ENCODE measurements at places on chromosomes 3 and 15.

GRCh38 chr3:194339840-194340239, 11.3 kb downstream of the CPN2 start:
- no peaks in the 10 kb centered on the region for H3K27me3 ChIP-seq
- H3K27ac ChIP-seq, result no peak overlapping the region
- no peaks in the 10 kb centered on the region for H3K36me3 ChIP-seq
- no peak for DNase-seq
- H3K4me3 ChIP-seq, result no peak overlapping the region
- H3K4me1 ChIP-seq, result no peaks in the 10 kb centered on the region

DNA sequence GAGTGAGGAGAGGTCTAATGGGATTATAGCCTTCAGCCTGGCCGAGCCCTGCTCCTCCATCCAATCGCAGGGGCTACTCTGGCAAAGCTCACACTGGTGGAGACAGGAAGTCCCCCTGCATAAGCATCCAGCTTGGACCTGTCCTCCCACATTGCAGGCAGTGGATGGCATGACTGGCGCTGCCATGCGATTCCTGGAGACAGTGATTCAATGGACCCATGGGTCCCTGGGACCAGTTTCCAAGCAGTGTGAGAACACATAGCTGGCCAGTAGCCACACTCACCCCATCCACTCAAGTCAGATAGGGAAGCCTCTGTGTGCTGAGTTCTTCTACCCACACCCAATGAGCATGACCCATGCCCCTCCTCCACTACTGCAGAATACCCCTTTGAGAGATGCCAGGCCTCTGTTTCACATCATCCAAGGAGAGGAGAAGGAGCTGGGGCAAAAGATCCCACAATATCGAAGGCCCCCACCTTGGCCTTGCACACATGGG, 18.1 kb upstream of the POC1A start:
- H3K4me1 ChIP-seq, result no peaks in the 10 kb centered on the region
- no peaks in the 10 kb centered on the region for H3K27me3 ChIP-seq

GRCh38 chr3:73885862-73886261, 261.1 kb upstream of the PDZRN3 start:
- H3K4me3 ChIP-seq, result no peak overlapping the region
- no peaks in the 10 kb centered on the region for H3K27me3 ChIP-seq
- no peak for DNase-seq
- no peak overlapping the region for H3K27ac ChIP-seq
- no peaks in the 10 kb centered on the region for H3K36me3 ChIP-seq
- no peaks in the 10 kb centered on the region for H3K4me1 ChIP-seq

DNA sequence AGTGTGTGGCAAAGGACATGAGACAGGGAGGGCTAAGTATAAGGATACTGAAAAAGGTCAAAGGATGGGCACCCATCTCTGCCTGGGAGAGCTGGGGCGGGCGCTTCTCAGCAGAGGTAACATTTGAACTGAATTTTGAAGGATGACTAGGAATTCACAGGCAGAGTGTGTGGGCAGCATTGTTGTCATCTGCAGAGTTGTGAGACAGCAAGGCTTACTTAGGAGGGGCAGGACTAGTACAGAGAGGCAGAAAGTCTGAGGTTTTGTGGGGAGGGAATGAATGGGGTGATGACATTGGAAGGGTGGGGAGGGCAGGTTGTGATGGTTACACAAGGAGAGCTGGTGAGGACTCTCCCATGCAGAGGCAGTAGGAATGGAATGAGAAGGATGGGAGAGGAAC, 84.1 kb upstream of the PRR23C start:
- DNase-seq, result no peak
- no peaks in the 10 kb centered on the region for H3K4me1 ChIP-seq
- no peaks in the 10 kb centered on the region for H3K36me3 ChIP-seq

- no peaks in the 10 kb centered on the region for H3K27me3 ChIP-seq
- H3K36me3 ChIP-seq, result peaks cover 27% of the 10 kb centered on the region
- H3K4me3 ChIP-seq, result peak overlapping the region; percentile 92
- no peak for DNase-seq
Observed at GRCh38 chr3:49410846-49411534, 786 bp downstream of the RHOA start.

GRCh38 chr15:41557673-41558399, 1.2 kb upstream of the TYRO3 start:
- H3K4me1 ChIP-seq, result peaks cover 39% of the 10 kb centered on the region
- no peaks in the 10 kb centered on the region for H3K27me3 ChIP-seq
- peak; percentile 87 for DNase-seq
- peak overlapping the region; percentile 91 for H3K27ac ChIP-seq
- H3K36me3 ChIP-seq, result peaks cover 16% of the 10 kb centered on the region

DNA sequence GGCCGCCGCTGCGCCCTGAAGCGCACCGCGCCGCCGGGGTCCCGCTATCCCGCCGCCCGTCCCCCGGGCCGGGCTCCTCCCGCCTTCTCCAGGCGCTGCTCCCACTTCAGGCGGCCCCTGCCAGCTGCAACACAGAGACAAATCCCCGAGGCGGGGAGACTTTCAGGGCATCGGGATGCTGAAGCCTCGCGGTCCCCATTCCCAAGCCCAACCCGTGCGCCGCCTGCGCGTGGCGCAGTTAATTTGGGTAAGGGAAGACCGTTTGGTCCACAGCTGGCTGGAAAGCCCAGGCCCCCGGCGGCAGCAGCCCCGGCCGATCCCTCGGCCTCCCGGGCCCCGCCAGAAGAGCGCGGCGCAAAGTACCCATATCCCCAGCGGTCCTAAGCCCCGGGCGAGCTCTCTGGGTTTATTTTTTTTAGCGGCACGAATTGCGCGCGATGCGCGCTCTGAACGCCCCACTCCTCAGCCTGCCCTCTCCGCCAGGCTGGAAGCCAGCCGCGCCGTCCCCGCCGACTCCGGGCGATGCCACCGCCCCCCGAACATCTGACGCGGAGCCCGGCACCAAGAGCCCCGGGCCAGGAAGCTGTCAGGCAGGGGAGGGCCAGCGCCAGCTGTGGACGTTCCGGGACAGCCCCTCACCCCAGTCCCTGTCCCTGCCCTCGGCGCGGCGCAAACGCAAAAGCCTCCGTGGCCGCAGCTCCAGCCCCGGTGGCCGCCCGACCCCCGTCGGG, 517 bp downstream of the FBN1 start:
- peak overlapping the region; percentile 63 for H3K4me3 ChIP-seq
- H3K4me1 ChIP-seq, result peaks cover 30% of the 10 kb centered on the region
- no peak overlapping the region for H3K27ac ChIP-seq
- no peaks in the 10 kb centered on the region for H3K36me3 ChIP-seq

DNA sequence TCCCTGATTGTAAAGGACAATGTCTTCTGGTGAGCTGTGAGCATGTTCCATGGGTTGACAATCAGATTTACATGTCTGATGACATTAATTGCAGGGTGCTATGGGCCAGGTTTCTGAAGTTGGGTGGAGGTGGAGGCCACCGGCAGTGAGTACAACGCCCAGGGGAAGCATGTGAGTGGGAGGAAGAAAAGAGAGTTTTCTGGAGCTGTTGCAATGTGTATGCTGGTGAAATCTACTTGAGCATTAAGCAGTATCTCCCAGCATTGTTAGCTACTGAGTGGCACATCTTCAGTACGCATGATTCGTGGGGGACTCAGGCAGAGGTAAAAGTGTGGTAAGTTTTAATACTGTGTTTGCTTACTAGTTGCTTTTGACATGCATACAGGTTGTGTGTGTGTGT, 26.6 kb downstream of the TMEM45A start:
- H3K4me1 ChIP-seq, result no peaks in the 10 kb centered on the region
- no peaks in the 10 kb centered on the region for H3K27me3 ChIP-seq

GRCh38 chr15:60894347-60894746, 334.8 kb downstream of the RORA start:
- H3K27ac ChIP-seq, result no peak overlapping the region
- no peaks in the 10 kb centered on the region for H3K4me1 ChIP-seq

DNA sequence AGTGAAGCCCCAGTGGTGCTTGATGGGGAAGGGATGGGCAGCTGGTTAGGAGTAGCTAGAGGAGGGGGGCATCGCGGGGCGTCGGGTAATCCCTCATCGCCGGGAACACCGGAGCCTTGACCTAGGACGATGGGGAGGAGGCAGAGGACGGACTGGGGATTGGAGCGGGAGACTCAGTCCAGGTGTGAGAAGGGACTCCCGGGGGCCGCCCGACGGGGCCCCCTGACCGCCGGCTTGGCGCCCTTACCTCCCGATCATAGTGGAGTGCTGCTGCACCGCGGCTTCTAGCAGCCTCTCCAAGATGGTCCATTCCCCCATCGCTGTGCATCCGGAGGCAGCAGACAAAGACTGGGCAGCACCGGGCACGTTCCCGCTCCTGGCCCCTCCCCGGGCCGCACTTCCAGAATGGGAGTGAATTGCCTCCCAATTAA, 612 bp downstream of the GJD2 start:
- no peaks in the 10 kb centered on the region for H3K4me1 ChIP-seq
- no peaks in the 10 kb centered on the region for H3K27me3 ChIP-seq
- no peak overlapping the region for H3K4me3 ChIP-seq
- H3K27ac ChIP-seq, result no peak overlapping the region

GRCh38 chr3:46114323-46114988, 87.2 kb upstream of the XCR1 start:
- no peak for DNase-seq
- H3K4me3 ChIP-seq, result no peak overlapping the region
- H3K27ac ChIP-seq, result no peak overlapping the region
- peaks cover 7% of the 10 kb centered on the region for H3K4me1 ChIP-seq

- no peaks in the 10 kb centered on the region for H3K27me3 ChIP-seq
- peaks cover 13% of the 10 kb centered on the region for H3K4me1 ChIP-seq
- no peaks in the 10 kb centered on the region for H3K36me3 ChIP-seq
- H3K4me3 ChIP-seq, result no peak overlapping the region
- no peak overlapping the region for H3K27ac ChIP-seq
- no peak for DNase-seq
Observed at GRCh38 chr3:30933478-30934207, 39.2 kb upstream of the GADL1 start.

DNA sequence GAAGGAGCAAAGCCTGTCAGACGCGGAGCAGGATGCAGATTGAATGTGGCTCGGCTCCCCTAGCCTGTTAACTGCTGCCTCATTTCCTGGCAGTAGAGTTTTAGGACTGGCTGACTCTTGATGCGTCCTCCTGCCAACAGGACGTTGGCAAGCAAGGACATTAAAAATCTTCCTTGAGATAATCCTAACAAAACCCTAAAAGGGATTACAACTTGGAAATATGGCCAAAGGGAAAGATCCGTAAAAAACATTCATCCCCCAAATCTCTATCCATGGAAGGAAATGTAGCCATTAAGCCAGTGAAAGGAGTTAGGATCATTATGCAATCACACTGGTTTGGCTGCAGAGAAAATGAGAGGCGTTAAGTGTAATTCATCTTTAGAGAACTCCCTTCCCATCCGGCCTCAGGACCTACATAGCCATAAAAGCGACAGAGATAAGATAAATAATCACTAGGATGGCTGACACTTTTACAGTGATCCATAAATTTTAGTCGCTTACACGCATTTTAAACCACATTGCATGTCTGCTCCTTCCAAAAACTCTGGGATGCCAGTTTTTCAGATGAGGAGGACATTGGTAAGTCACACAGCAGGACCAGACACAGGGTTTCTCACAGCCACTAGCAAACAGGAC, 44.5 kb upstream of the C3orf80 start:
- H3K27me3 ChIP-seq, result no peaks in the 10 kb centered on the region
- H3K36me3 ChIP-seq, result no peaks in the 10 kb centered on the region
- no peak overlapping the region for H3K4me3 ChIP-seq
- H3K4me1 ChIP-seq, result no peaks in the 10 kb centered on the region

DNA sequence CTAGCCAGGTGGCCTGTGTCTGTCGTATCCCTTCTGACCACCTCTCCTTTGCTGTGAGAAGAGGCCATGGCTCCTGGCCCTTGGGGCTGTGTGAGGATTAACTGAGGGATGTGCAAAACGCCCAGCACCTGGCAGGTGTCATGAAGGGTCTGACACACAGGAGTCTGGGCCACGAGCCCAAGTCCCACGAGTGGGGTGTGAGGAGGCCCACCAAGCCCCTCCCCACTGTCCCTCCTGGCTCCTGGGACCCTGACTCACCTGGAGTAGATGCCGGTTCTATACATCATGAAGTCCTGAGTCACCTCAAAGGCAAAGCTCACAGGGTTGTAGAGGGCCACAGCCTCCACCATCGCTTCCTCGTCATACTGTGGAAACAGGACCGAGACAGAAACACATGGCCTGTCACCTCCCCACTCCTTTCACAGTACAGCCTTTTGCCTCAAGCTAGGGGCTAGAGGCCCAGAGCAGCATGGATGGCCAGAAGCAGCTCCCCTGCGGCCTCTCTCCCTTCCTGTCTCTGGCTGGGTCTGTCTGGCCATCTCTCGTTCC, 19.7 kb downstream of the CTSH start:
- DNase-seq, result no peak
- H3K27ac ChIP-seq, result no peak overlapping the region
- no peaks in the 10 kb centered on the region for H3K27me3 ChIP-seq
- H3K36me3 ChIP-seq, result peaks cover 31% of the 10 kb centered on the region
- no peaks in the 10 kb centered on the region for H3K4me1 ChIP-seq
- no peak overlapping the region for H3K4me3 ChIP-seq

GRCh38 chr3:47475029-47475569, 642 bp downstream of the SCAP start:
- peaks cover 29% of the 10 kb centered on the region for H3K4me1 ChIP-seq
- peak overlapping the region; percentile 44 for H3K27ac ChIP-seq
- peak overlapping the region; percentile 92 for H3K4me3 ChIP-seq
- H3K36me3 ChIP-seq, result no peaks in the 10 kb centered on the region
- DNase-seq, result peak; percentile 12

DNA sequence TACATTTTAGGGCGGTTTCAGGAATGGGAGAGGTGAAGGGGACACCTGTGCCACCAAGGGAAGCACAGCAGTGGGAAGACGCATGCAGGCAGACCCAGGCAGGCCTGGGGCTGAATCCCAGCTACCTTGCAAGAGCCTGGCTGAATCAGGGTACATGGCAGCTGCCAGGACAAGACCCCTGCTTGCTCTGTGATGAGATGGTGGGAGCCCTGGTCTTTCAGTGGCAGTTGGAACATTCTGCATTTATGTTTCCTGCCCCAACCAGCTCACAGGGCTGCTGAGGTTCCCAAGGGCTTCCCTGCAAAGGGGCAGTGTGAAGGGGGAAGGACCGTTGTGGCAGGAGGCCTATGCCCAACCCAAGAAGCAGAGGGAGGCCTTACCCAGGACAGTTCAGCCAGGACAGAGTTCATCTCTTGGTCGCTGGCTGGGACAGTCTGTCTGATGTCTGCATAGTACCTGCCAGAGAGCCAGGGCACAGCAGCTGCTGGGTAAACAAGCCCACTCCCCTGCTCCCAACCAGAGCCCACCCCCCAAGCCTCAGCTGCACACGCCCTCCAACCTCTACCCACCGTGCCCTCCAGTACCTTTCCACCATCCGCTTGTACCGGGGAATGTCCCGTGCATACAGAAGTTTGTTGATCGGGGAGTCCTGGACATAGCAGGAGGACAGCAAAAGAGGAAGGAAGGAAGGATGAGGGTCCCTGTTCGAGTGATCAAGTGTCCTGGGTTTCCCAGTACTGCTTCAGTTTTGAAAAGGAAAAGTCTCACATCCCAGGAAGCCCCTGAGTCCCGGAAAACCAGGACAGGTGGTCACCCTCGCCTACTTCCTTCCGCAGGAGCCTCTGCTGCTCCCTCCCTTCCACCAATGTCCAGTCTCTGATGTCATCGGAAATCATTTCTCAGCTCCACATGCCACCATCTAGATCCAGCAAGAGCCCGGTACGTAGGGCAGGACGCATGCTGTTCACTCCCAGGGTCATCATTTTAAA, 23.1 kb downstream of the PLXNB1 start:
- H3K27ac ChIP-seq, result no peak overlapping the region
- peak; percentile 1 for DNase-seq
- no peaks in the 10 kb centered on the region for H3K4me1 ChIP-seq
